ENCODE measurements at places on chromosomes 3 and 15. TPM values are rescaled to one million over a fixed set of nuclear protein-coding genes. Genes with fewer than 3 reads are reported as not detected.

The ARHGAP11A gene
- not detected for total RNA-seq

- no peak overlapping the region for H3K4me3 ChIP-seq
- no peaks in the 10 kb centered on the region for H3K4me1 ChIP-seq
- no peaks in the 10 kb centered on the region for H3K27me3 ChIP-seq
- no peaks in the 10 kb centered on the region for H3K36me3 ChIP-seq
- no peak overlapping the region for H3K27ac ChIP-seq
These were observed 89.8 kb upstream of the RNF7 start for GRCh38 chr3:141648055-141648910.

GRCh38 chr3:19765954-19766353, 168.1 kb downstream of the EFHB start:
- no peaks in the 10 kb centered on the region for H3K4me1 ChIP-seq
- H3K36me3 ChIP-seq = no peaks in the 10 kb centered on the region
- DNase-seq = no peak
- H3K27ac ChIP-seq = no peak overlapping the region
- no peak overlapping the region for H3K4me3 ChIP-seq

GRCh38 chr3:160331127-160331937, 67.7 kb downstream of the IFT80 start:
- DNase-seq = no peak
- H3K4me1 ChIP-seq = no peaks in the 10 kb centered on the region
- H3K27ac ChIP-seq = no peak overlapping the region
- H3K36me3 ChIP-seq = no peaks in the 10 kb centered on the region

DNA sequence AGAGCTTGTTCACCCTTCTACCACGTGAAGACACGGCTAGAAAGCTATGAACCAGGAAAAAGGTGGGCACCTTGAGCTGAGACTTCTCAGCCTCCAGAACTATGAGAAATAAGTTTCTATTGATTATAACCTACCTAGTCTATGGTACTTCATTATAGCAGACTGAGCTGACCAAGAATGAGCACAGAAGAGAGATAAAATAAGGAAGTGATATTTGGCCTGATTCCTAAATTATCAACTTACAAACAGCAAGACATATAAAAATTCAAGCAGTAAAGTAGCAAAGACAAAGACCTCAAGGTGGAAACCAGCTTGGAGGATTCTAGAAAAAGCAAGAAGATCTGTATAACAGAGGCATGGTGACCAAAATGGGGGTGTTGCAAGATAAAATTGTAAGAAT, 63.9 kb upstream of the OSTN start:
- H3K4me3 ChIP-seq = no peak overlapping the region
- H3K27ac ChIP-seq = no peak overlapping the region
- no peak for DNase-seq
- H3K36me3 ChIP-seq = no peaks in the 10 kb centered on the region
- no peaks in the 10 kb centered on the region for H3K4me1 ChIP-seq
- H3K27me3 ChIP-seq = no peaks in the 10 kb centered on the region

The SOX14 gene
- not detected for total RNA-seq

The ATP13A5 gene
- total RNA-seq = not detected

- H3K4me1 ChIP-seq = no peaks in the 10 kb centered on the region
- no peak overlapping the region for H3K4me3 ChIP-seq
- H3K27me3 ChIP-seq = no peaks in the 10 kb centered on the region
- no peak for DNase-seq
- H3K27ac ChIP-seq = no peak overlapping the region
- no peaks in the 10 kb centered on the region for H3K36me3 ChIP-seq
These were observed 129.6 kb downstream of the CTNNB1 start for GRCh38 chr3:41328926-41329325.

DNA sequence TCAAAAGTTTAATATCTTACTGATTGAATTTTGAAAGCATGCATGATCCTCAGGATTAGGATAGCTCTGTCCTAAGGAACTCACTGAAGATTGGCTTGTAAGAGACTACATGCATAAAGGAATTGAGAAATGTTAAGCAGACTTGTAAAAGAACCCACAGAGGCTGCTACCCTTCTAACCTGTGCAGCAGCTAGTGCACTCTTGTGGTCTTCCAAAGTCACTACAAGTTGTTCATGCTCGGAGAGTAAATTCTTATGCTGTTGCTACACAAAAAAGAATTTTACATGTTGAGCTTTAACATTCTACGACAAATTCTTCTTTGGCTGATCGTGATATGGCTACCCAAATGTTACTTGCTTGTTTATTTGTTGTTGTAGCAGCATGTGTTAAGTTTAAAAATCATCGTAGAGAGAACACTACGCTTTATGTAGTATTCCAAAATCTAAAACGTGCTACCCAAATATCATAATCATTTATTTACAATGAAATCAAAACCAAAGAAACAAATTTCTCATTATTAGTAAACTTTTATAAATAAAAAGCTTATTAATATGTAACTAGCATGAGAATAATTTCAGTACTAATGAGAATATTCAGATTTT, 55.0 kb downstream of the GOLIM4 start:
- no peak overlapping the region for H3K4me3 ChIP-seq
- no peaks in the 10 kb centered on the region for H3K4me1 ChIP-seq
- H3K36me3 ChIP-seq = no peaks in the 10 kb centered on the region
- no peak for DNase-seq

DNA sequence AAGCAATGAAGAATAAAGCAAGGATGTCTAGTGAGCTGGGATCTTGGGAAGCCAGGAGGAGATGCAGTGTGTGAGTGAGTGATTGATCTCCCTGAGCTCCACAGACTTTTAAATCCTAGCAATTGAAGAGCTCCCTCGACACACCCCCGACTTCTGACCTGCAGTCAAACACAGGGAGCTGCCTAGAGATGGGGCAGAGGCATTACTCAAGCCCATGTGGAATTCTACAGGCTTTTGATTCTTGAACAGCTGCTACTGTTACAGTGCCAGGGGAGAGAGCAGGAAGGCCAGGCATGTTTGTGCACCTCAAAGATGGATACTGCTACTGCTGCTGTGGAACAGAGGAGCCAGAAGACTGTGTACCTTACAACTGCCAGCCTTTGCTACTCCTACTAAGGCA, 1403.1 kb upstream of the ALCAM start:
- no peaks in the 10 kb centered on the region for H3K4me1 ChIP-seq
- H3K27ac ChIP-seq = no peak overlapping the region
- no peaks in the 10 kb centered on the region for H3K27me3 ChIP-seq
- H3K36me3 ChIP-seq = no peaks in the 10 kb centered on the region
- DNase-seq = no peak

The C15orf39 gene
- 8.8 TPM for total RNA-seq

Data from uterus (tissue), 4 donors.